ENCODE measurements at places on chromosomes 2 and 18.

- H3K4me3 ChIP-seq = no peak overlapping the region
- no peak overlapping the region for H3K27ac ChIP-seq
- no peaks in the 10 kb centered on the region for H3K36me3 ChIP-seq
- no peaks in the 10 kb centered on the region for H3K4me1 ChIP-seq
- H3K27me3 ChIP-seq = no peaks in the 10 kb centered on the region
These were observed 59.3 kb downstream of the WDR75 start for GRCh38 chr2:189500456-189501160.

DNA sequence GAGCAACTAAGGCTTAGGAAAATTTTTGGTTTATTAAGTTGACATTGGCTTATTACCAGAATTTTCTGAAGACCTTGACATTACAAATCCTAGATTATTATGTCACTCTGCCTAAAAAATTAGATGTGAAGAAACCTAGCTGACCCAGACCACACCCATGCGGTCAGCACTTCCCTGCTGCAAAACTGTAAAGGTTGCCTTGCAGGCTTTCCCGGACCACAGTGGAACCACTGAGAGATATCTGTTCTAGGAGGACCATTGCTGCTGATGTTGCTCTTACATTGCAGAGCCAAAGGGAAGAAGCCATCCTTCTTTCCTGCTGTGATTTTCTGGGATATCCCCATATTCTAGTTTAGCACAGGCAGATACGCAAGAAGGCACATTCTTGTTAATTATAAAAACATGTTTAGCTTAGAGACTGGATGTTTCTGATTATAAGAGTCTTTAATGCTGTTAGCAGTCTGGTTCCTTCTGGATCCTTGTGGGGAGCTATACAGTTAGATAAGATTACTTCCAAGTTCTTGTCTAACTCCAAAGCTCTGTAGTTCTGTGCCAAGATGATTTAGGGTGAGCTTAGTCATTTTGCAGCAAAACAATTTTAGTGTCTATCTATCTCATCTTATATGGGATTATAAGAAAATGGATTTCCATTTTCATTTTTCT, 70.2 kb downstream of the AOX1 start:
- no peak for DNase-seq
- H3K4me1 ChIP-seq = no peaks in the 10 kb centered on the region
- no peaks in the 10 kb centered on the region for H3K36me3 ChIP-seq
- H3K27me3 ChIP-seq = no peaks in the 10 kb centered on the region

DNA sequence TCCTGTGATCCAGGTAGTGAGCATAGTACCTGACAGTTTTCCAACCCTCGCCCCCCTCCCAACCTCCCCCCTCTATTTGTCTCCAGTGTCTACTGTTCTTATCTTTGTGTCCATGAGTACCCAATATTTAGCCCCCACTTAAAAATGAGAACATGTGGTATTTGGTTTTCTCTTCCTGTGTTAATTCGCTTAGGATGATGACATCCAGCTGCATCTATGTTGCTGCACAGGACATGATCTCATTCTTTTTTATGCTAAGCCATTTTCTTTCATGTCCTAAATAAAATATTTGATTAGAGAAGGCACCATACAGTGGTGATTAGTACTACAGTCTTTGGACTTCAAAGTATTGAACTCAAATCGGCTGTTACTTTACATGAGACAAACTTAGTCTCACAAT, 1087.9 kb downstream of the CBLN2 start:
- H3K4me1 ChIP-seq = no peaks in the 10 kb centered on the region
- no peak overlapping the region for H3K27ac ChIP-seq
- H3K27me3 ChIP-seq = no peaks in the 10 kb centered on the region

GRCh38 chr2:5125017-5125730, 567.0 kb upstream of the SOX11 start:
- no peak overlapping the region for H3K27ac ChIP-seq
- no peak overlapping the region for H3K4me3 ChIP-seq
- no peaks in the 10 kb centered on the region for H3K27me3 ChIP-seq
- no peaks in the 10 kb centered on the region for H3K4me1 ChIP-seq

DNA sequence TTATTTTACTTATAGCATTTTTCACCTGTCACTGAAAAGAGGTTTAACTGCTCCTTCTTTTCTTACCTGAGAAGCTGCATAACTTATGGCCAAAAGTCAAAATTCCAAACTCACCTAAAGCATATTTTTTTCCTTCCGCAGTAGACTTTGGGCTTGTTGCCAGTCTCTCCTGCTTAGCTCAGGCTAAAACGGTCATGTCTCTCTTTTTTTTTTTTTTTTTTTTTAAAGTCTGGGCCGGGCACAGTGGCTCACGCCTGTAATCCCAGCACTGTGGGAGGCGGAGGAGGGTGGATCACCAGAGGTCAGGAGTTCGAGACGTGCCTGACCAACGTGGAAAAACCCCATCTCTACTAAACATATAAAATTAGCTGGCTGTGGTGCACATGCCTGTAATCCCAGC, 113.5 kb downstream of the RTN4 start:
- H3K27me3 ChIP-seq = no peaks in the 10 kb centered on the region
- DNase-seq = no peak
- no peak overlapping the region for H3K27ac ChIP-seq
- H3K36me3 ChIP-seq = no peaks in the 10 kb centered on the region
- no peaks in the 10 kb centered on the region for H3K4me1 ChIP-seq

DNA sequence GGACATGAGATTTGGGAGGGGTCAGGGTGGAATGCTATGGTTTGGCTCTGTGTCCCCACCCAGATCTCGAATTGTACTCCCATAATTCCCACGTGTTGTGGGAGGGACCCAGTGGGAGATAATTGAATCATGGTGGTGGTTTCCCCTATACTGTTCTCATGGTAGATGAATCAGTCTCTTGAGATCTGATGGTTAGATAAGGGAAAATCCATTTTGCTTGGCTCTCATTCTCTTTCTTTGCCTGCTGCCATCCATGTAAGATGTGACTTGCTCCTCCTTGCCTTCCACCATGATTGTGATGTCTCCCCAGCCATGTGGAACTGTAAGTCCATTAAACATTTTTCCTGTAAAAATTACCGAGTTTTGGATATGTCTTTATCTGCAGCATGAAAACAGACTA, 80.9 kb upstream of the GALNT5 start:
- no peak for DNase-seq
- H3K27me3 ChIP-seq = no peaks in the 10 kb centered on the region
- H3K36me3 ChIP-seq = no peaks in the 10 kb centered on the region

DNA sequence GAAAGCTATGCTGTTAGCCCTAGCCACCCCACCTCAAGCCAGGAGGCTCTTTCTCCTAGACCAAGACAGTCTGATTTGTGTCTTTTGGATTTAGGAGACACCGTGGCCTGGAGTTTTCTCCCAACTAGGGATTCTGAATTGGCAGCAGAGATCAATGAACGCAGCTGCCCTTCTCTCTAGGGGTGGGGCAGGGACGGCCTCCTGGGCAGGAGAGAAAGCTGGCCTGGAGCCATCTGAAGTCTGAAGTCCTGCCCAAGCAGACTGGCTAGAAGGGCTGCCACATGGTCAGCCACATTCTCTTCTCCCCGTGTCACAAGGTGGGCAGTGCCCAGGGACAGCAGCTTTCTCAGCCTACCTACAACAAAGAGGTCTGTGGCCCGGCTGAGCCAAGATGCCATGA, 45.1 kb downstream of the PIEZO2 start:
- no peak overlapping the region for H3K27ac ChIP-seq
- H3K4me1 ChIP-seq = no peaks in the 10 kb centered on the region
- H3K27me3 ChIP-seq = no peaks in the 10 kb centered on the region
- H3K4me3 ChIP-seq = no peak overlapping the region
- no peaks in the 10 kb centered on the region for H3K36me3 ChIP-seq

DNA sequence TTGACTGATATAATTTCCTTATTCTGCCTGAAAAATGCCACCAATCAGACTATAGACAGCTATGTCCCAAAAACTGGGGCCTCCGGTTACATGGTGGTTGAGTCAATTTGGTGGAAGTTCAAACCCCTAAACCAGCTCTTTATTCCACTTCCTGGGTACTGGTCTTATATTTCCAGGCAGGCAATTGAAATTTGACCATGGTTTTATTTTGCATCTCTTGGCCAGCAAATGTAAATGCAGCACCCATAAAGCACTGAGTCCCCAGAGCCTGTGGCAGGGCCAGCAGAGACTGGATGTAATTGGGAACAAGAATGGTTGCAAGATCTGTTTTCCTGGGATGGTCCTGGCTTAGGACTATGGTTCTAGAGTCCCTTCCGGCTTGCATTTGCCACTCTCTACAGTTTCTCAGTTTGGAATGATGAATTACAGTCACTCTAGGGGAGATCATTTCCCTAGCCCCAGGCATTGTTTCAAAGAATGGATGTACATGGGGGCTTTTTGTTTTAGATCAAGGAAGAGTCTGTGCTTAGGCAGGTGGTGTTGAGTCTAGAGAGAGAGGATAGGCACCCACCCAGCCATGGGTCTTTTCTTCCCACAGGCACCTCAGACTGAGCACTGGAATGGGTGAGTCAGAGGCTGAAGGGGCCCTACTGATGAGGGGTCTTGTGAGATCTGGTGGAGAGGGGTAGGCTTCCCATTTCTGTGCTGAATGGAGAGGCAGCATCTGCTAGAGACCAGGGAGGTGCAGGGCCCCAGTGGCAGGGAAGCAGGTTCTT, 108.4 kb upstream of the CDC42EP3 start:
- H3K27ac ChIP-seq = peak overlapping the region; percentile 20
- H3K4me3 ChIP-seq = no peak overlapping the region
- H3K27me3 ChIP-seq = no peaks in the 10 kb centered on the region
- no peak for DNase-seq

GRCh38 chr2:213537579-213537978, 253.3 kb downstream of the SPAG16 start:
- no peak for DNase-seq
- H3K27me3 ChIP-seq = no peaks in the 10 kb centered on the region
- no peak overlapping the region for H3K4me3 ChIP-seq
